Astrocyte of the spinal cord (primary cell): ENCODE measurements at places on chromosomes 7 and 10.

- no peak for DNase-seq
Observed at GRCh38 chr10:1570416-1571051, 166.8 kb downstream of the ADARB2 start.

DNA sequence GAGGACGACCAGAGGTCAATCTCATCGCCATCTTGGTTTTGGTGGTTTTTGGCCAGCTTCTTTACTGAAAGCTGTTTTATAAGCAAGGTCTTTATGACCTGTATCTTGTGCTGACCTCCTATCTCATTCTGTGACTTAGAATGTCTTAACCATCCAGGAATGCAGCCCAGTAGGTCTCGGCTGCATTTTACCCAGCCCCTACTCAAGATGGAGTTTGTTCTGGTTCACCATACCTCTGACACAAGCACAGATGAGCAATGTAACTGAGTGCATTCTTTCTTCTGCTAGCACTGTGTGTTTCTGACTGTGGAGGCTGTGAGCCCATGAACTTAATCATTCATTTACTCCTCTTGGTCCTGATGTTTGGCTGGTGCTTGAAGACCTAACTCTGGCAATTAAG lies 794.5 kb upstream of the CELF2 start:
- no peak for DNase-seq

- no peak for DNase-seq
Observed at GRCh38 chr10:7045891-7046599, 364.8 kb downstream of the SFMBT2 start.

DNA sequence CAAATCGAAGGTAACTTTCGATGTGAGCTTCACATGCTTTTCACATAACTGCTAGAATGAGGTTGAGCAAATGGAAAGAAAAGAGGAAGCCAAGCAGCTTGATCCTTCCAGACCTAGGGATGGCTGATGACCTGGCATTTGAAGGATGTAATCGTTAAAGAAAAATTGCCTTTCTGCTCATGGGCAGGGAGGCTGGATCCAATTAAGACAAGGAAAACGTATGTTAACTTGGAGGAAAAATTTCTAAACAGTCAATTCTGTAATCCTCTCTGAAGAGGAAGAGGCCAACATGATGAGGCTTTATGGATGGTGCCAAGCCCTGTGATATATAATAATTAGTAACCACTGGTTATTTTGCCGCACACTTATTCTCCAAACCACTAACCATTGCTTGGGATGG lies 12.5 kb downstream of the GRK5 start:
- no peak for DNase-seq

- DNase-seq, result peak; percentile 13
Observed at GRCh38 chr10:98340261-98340939, 72.4 kb upstream of the LOXL4 start.

- peak; percentile 55 for DNase-seq
Observed at GRCh38 chr7:75642810-75643486, 95.8 kb downstream of the HIP1 start.

GRCh38 chr10:50613150-50613549 lies 10.6 kb downstream of the SGMS1 start:
- no peak for DNase-seq

- no peak for DNase-seq
Observed at GRCh38 chr7:117250801-117251200, 72.1 kb downstream of the WNT2 start.

GRCh38 chr10:35043796-35044344 lies 46.3 kb downstream of the CUL2 start:
- DNase-seq, result peak; percentile 58

GRCh38 chr10:16748749-16749148 lies 68.5 kb downstream of the RSU1 start:
- no peak for DNase-seq

DNA sequence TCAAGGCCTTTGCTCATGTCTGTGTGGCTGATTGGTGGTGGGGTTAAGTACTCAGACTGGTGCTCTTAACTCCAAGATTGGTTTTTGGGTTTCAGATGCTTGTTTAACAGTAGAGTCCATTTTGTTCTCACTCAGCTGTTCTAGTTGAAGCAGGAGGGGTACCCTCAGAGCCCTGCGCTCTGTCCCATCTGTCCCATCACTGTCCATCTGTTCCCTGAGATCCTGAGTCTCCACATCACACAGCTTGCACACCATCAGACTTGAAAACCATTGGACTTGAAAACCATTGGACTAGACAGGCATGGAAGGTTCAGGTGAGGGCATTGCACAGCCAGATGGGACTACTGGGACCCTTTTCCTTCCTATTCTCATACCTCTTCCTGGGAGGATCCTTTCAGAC lies 39.3 kb downstream of the TMEM178B start:
- no peak for DNase-seq

DNA sequence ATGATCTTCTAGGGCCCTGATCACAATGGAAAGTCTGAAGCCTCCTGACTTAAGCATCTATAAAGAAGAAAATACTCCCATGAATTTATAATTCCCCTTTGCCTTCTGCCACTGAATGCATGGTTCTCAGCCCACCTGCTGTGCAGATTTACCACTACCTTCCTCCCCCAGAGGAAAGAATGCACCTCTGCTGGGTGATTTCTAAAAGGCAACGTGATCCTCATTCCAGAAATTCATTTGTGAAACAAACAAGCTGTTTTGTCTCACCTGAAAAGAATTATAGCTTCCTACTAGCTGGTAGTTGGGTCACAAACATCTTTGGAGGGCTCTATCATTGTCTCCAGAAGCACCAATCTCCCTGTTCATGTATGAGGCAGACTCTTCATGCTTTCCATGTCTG lies 320.2 kb downstream of the CDC14C start:
- DNase-seq, result no peak

DNA sequence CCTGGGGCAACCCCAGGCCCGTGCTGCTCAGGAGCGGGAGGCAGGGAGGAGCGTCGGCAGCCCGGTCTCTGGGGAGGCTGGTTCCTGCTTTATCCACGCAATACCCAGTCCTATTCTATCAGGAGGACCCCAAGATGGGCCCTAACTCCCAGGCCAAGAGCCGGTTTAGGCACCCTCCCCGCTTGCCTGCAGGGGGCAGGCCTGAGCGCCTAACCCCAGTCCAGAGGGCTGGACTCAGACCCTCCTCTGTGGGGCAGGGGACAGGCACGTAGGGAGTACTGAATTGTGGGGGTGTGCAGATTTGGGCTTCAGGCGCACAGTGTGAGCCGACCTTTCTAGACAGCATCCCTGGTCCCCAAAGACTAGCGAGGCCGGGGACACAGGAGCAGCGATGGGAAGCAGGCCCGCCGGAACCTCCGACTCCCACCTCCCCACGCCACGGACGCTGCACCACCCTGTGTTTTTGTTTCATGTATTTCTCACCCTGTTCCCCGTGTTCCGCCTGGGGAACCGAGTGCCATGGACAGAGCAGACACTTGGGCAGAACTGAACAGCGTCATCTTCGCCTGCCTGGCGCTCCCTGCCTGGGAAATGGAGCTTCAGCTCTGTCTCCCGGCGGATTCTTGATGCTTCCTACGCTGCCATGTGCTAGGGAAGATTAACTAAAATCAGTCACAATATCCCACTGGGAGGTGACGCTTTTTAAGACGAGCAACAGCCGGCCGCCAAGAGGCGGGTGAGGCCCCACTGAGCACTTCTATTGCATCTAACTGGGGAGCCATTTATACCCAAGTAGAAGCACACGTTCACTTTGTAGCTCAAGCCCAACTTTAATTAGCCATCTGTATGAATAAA lies 5.3 kb downstream of the NUDT1 start:
- no peak for DNase-seq
